ENCODE measurements at places on chromosomes 6 and 20. TPM values are rescaled to one million over a fixed set of nuclear protein-coding genes. Genes with fewer than 3 reads are reported as not detected.
A peak's percentile ranks its signal among the peaks of the same experiment; 100 is the strongest.

DNA sequence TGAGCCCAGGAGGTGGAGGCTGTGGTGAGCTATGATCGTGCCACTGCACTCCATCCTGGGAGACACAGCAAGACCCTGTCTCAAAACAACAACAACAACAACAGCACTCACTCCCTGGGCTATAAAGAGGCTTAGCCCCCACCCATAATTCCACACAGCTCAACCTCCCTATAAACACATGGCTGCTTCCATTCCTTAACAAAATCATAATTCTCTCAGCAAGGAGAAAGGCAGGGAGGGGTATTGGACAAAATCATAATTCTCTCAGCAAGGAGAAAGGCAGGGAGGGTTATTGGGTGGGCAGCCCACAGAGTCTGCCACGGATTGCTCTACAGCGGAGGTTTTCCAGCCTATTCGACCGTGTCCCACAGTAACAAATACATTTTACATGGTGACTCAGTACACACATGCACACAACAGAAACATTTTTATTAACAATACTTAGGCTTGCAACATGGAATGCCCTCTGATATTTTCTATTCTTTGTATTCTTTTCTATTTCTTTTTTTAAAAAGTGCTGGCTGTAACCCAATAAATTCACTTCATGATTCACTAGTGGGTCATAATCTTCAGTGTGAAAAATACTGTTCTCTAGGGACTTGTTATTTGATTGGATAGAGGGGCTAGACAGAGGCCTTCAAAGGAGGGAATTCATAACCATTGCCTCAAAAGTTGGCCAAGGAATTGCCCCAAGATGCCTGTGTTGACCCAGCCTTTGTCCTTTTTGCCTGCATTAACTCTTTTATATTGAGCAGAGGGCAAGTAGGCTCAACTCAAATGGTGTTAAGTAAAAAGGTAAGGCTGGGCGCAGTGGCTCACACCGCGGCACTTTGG is 50.6 kb upstream of the ZMYND8 start:
- H3K4me1 ChIP-seq, result no peaks in the 10 kb centered on the region
- no peaks in the 10 kb centered on the region for H3K27me3 ChIP-seq
- DNase-seq, result no peak
- no peak overlapping the region for H3K27ac ChIP-seq
- H3K36me3 ChIP-seq, result no peaks in the 10 kb centered on the region
- no peak overlapping the region for H3K4me3 ChIP-seq

- H3K4me3 ChIP-seq, result no peak overlapping the region
- H3K27ac ChIP-seq, result no peak overlapping the region
- no peaks in the 10 kb centered on the region for H3K27me3 ChIP-seq
- H3K36me3 ChIP-seq, result peaks cover 30% of the 10 kb centered on the region
- DNase-seq, result no peak
Measured at GRCh38 chr6:130167655-130168054, 55.1 kb downstream of the SAMD3 start.

DNA sequence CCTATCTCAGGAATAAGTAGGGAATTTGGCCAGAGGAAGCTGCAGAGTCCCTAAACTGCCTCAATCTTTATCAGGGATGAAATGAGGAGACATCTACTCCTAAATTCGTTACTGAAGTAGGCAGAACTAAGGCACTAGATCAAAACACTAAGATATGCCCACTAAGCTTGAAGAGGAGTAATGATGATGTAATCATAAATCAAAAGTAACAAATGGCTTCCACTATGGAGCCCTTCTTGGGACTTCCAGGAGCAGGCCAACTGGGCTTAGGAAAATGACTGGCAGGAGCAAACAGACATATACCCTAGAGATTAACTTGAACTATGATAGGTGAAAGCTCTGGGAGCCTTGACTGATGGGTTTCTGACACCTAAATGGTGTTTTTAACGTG is 15.4 kb downstream of the ZSCAN12 start:
- DNase-seq, result no peak
- peaks cover 63% of the 10 kb centered on the region for H3K36me3 ChIP-seq
- H3K27me3 ChIP-seq, result no peaks in the 10 kb centered on the region
- no peak overlapping the region for H3K27ac ChIP-seq
- peaks cover 55% of the 10 kb centered on the region for H3K4me1 ChIP-seq

DNA sequence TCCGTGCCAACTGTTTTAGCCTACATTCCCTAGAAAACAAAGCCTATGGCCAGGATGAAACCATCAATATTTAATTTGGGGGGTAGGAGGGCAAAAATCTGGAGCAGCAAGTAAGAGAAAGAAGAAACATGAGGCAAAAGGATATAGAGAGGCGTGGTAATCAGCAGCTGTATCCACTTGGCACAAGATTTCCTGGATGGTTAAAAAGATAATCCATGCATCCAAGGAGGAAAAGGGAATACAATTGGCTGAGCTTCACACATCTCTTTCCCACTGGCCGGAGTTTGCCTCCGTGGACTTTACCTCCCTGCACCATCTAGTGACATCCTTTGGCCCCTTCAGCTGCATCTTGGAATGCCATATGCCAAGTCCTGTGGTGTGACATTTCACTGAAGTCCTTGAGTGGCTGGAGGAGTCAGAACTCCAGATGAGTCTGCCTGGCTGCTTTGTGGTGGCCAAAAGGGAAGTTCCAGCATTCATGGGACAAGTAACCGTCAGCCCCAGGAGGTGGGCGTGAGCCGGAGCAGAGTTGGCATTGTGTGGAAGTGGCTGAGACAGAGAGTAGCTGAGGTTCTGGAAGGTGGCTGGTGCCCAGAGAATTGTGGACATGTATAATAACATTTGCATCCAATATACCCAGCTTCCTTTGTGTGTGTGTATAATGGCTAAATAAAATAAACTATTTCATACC is 13.7 kb upstream of the TMX4 start:
- no peak overlapping the region for H3K4me3 ChIP-seq
- no peak overlapping the region for H3K27ac ChIP-seq
- H3K27me3 ChIP-seq, result no peaks in the 10 kb centered on the region
- no peak for DNase-seq

Gene KHDC1L
- polyA plus RNA-seq, result not detected

Gene PROKR2
- polyA plus RNA-seq, result not detected

DNA sequence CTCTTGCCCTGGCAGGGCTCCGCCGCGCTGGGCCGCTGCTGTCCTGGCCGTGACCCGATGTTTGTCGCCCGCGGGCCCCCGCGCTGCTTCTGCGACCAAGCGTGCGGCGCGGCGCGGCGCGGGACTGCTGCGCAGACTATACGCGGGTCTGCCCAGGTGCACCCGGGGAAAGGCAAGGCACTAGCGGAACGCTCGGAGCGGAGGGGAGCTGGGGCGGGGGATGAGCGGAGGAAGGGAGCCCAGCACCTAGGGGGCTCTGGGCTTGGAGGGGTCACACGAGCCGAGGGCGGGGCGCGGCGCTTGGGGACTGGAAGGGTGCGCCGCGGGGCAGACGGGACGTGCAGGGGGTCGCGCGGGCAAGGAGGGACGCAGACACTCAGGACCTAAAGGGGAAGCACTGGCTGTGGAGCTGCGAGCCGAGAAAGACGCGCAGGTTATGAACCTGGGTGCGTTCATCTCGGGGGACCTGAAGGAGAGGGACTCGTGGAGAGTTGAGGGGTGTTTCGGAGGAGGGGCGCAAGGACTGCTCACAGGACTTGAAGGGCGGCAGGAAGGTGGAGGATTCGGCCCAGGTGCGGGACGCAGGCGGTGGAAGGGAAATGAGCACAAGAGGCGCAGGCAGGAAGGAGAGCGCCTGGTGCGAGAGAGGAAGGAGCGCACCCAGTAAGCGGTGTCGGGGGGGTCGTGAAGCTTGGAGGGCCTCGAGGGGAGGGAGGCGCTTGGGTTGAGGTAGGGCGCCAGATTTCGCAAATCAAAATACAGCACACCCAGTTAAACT is 40.8 kb upstream of the ZNFX1 start:
- H3K4me1 ChIP-seq, result peaks cover 8% of the 10 kb centered on the region
- no peak overlapping the region for H3K27ac ChIP-seq
- no peaks in the 10 kb centered on the region for H3K36me3 ChIP-seq
- DNase-seq, result peak; percentile 35

- H3K4me1 ChIP-seq, result peaks cover 3% of the 10 kb centered on the region
- DNase-seq, result no peak
- H3K27ac ChIP-seq, result peak overlapping the region; percentile 11
- no peaks in the 10 kb centered on the region for H3K36me3 ChIP-seq
Measured at GRCh38 chr20:36519944-36520343, 21.4 kb upstream of the MYL9 start.

GRCh38 chr20:10916312-10916711 is 242.5 kb upstream of the JAG1 start:
- no peak overlapping the region for H3K27ac ChIP-seq
- no peak overlapping the region for H3K4me3 ChIP-seq
- H3K36me3 ChIP-seq, result no peaks in the 10 kb centered on the region
- H3K27me3 ChIP-seq, result no peaks in the 10 kb centered on the region
- H3K4me1 ChIP-seq, result no peaks in the 10 kb centered on the region

Gene BHLHE23
- not detected for polyA plus RNA-seq

Gene RNF182
- polyA plus RNA-seq, result not detected

Gene PGC
- polyA plus RNA-seq, result not detected

Gene PPP1R16B
- 9.7 TPM for polyA plus RNA-seq

- no peak for DNase-seq
- peak overlapping the region; percentile 46 for H3K27ac ChIP-seq
- H3K36me3 ChIP-seq, result no peaks in the 10 kb centered on the region
- peaks cover 63% of the 10 kb centered on the region for H3K4me1 ChIP-seq
- H3K4me3 ChIP-seq, result no peak overlapping the region
- no peaks in the 10 kb centered on the region for H3K27me3 ChIP-seq
Measured at GRCh38 chr6:32949113-32949512, 3.8 kb downstream of the HLA-DMA start.

- H3K27ac ChIP-seq, result no peak overlapping the region
- peaks cover 19% of the 10 kb centered on the region for H3K27me3 ChIP-seq
- DNase-seq, result no peak
- no peak overlapping the region for H3K4me3 ChIP-seq
- no peaks in the 10 kb centered on the region for H3K36me3 ChIP-seq
Measured at GRCh38 chr6:10355115-10355702, 59.7 kb downstream of the TFAP2A start.

GRCh38 chr20:63070771-63071540 is 64.2 kb upstream of the BHLHE23 start:
- H3K27ac ChIP-seq, result no peak overlapping the region
- no peak for DNase-seq
- peaks cover 67% of the 10 kb centered on the region for H3K27me3 ChIP-seq
- peaks cover under 1% of the 10 kb centered on the region for H3K36me3 ChIP-seq
- no peaks in the 10 kb centered on the region for H3K4me1 ChIP-seq
- H3K4me3 ChIP-seq, result no peak overlapping the region

DNA sequence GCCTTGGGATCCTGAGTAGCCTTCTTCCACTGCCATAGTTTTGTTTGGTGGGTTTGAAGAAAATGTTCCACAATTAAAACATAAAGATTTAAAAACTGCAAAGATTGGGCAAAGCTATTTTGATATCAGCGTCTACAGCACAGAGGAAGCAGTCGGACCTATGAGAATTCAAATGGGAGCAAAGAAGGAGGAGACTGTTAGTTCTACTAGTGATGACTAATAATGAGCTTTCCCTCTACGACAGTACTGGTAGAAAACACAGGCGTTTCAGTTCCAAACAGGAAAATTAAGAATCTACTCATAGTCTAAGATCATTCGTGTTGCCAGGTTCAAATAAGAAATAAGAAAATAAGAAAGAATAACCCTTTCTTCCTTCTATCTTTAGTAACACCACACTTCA is 121.2 kb downstream of the INSM1 start:
- H3K4me3 ChIP-seq, result no peak overlapping the region
- no peaks in the 10 kb centered on the region for H3K27me3 ChIP-seq
- H3K36me3 ChIP-seq, result peaks cover 41% of the 10 kb centered on the region

DNA sequence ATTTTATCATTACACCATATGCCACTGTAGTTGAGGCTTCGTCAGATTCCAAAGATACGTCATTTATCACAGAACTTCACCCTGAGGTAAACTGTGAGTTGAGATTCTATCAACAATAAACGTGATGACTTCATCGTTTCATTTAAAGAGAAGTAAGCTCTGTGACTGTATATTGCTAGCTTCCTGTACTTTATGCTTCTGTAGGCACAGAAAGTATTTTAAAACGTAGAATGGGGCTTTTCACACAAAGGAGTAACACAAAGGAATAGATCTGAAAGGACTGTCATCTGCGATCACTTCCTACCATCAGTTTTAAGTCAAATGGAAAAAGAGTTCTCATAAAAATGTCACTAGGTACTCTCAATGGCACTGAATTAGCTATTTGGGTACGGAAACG is 234.4 kb upstream of the MCHR2 start:
- peaks cover 8% of the 10 kb centered on the region for H3K4me1 ChIP-seq
- no peak overlapping the region for H3K27ac ChIP-seq
- no peak for DNase-seq
- H3K27me3 ChIP-seq, result peaks cover 21% of the 10 kb centered on the region

Gene ANGPT4
- not detected for polyA plus RNA-seq

- no peak overlapping the region for H3K4me3 ChIP-seq
- H3K4me1 ChIP-seq, result peaks cover 83% of the 10 kb centered on the region
- H3K27ac ChIP-seq, result peak overlapping the region; percentile 13
- no peaks in the 10 kb centered on the region for H3K27me3 ChIP-seq
Measured at GRCh38 chr6:149471801-149472200, 13.0 kb downstream of the ZC3H12D start.

DNA sequence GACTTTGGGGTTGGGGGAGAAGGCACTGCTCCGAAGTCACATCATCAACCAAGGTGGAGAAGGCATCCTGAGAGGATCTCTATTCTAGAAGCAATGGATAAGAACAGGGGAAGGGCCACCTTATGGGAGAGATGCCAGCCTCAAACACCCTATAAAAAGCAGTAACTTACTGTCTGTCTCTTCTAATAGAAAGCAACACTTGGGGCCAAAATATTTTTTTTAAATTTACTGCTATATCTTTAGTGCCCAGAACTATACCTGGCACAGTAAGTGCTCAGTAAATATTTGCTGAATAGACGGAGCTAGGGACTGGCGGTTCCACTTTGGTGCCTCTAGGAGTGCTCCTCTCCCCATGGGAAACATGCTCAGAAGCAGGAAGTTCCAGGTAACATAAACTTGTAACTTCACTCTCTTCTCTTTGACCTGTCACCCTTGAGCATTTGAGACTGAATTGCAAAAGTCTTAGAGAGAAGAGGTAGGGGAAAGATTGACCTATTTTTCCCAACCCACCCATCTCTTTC is 807 bp upstream of the OTOR start:
- H3K4me3 ChIP-seq, result no peak overlapping the region
- no peak overlapping the region for H3K27ac ChIP-seq
- H3K27me3 ChIP-seq, result peaks cover 7% of the 10 kb centered on the region

Gene OPRM1
- not detected for polyA plus RNA-seq

GRCh38 chr6:151141685-151142084 is 98.1 kb upstream of the AKAP12 start:
- H3K4me1 ChIP-seq, result no peaks in the 10 kb centered on the region
- H3K27ac ChIP-seq, result no peak overlapping the region
- H3K27me3 ChIP-seq, result peaks cover 4% of the 10 kb centered on the region
- no peaks in the 10 kb centered on the region for H3K36me3 ChIP-seq
- no peak overlapping the region for H3K4me3 ChIP-seq
- no peak for DNase-seq

GRCh38 chr20:14710951-14711350 is 373.5 kb upstream of the FLRT3 start:
- no peaks in the 10 kb centered on the region for H3K27me3 ChIP-seq
- no peak for DNase-seq
- H3K36me3 ChIP-seq, result no peaks in the 10 kb centered on the region
- no peak overlapping the region for H3K4me3 ChIP-seq
- no peak overlapping the region for H3K27ac ChIP-seq
- H3K4me1 ChIP-seq, result no peaks in the 10 kb centered on the region
